ENCODE measurements at places on chromosomes 11 and 22. TPM values are rescaled to one million over a fixed set of nuclear protein-coding genes. Genes with fewer than 3 reads are reported as not detected.

The PNPLA3 gene
- total RNA-seq: 0.76 TPM

The NXPE1 gene
- total RNA-seq: not detected

The TIMM10 gene
- total RNA-seq: 34.5 TPM

The TEX54 gene
- not detected for total RNA-seq

The EFEMP2 gene
- 44.4 TPM for total RNA-seq

The NAT10 gene
- 13.7 TPM for total RNA-seq

The RAG2 gene
- total RNA-seq: not detected

The GPR83 gene
- under 0.01 TPM for total RNA-seq

The NAV2 gene
- total RNA-seq: 3.2 TPM

The TNKS1BP1 gene
- total RNA-seq: 42.0 TPM

The FXYD6 gene
- total RNA-seq: 7.3 TPM

The CD3E gene
- total RNA-seq: not detected

The IGF2 gene
- 22.0 TPM for total RNA-seq

The PARVA gene
- 25.5 TPM for total RNA-seq

All from dermis microvascular lymphatic vessel endothelial cell (primary cell).